ENCODE measurements at places on chromosomes 5 and 9.

DNA sequence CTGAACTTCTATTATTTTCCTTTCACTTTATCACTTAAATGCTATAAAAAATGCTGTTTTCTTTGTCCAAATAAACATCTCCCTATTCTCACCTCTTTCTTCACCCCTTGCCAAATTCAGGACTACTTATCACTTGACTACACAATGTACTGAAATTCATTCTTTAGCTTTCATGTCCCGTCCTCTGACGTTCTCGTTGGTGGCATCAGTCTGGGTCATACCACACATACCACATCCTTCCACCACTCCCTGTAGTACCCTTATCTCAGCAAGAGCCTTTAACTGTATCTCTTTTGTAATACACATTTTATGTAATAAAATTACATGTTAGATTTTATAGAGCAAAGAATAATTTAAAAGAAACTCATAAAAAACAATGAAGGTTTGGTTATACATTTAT, 231.1 kb upstream of the PAPPA start:
- DNase-seq = no peak

DNA sequence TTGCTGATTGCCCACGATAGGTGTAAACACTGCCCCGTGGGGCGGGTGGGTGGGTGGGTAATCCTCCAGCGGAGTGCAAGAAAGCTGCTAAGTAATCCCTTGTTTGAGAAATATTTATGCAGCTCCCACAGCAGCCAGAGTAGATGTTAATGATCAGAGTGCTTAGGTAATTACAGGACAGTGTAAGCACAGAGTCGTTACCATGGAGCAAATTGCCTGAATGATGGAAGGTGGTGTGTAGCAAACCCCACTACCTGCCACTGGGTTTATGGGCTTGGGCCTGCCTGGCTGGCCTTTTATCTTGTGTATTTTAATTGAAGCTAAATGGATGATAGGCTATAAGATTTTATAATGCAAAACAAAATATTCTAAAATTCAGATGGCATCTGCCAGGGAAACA, 110.0 kb downstream of the COL5A1 start:
- no peak for DNase-seq

GRCh38 chr9:5953743-5954707, 61.4 kb downstream of the RANBP6 start:
- DNase-seq = no peak

DNA sequence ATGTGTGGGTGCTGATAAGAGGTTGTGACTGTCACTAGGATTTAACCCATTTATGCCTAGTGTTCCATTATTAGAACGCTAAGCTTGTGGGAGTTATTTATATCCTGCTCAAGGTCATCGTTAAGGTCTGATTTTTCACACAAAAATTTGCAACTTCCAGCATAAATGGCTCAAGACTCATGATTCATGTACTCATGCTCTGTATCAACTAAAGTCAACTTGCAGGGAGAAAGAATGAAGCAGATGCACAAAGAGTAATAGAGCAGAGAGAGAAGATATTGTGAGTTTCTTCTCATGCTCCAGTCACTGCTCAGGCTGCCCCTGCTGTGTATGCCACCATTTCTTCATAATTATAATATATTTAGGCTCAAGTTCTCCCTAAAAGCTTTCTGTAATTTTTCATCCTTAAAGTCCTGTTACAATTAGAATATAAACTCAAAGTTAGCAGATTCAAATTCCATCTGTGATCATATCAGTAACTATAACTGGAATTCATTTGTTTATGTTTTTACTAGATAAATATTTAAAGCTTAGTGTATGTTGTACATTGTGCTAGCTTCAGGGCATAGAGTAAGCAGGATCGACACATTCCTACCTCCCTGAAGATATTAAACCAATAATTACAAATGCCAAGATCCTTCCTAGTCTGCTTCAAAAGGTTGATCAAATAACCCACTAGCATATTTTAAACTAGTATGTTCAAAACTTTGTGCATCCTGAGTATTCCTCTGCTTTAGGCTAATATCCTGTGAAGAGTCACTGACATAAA, 136.7 kb downstream of the NUDT12 start:
- no peak for DNase-seq

DNA sequence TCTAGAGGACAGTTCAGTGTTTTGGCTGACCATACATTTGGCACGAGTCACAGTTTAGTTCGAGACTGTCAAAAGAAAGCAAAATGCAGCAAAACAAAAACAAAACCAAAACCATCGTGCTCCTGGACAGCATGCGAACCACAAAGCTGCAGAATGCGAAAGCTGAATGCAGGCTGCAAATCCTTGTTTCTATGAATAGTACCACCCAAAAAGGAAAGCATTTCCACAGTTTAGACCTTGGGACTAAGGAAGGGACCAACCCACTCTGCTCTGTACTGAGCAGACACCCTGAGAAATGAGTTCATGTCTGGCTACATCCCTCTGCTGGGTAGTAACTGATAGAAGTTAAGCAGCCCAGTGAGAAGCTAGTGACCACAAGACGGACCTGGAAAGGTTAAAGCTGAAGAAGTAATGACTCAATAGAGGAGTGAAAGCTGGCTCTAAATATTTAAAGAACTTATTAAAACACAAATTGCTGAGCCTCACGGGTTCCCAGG, 3.9 kb downstream of the GCNT4 start:
- no peak for DNase-seq
